ENCODE measurements at places on chromosomes 1 and 21.

- no peak for DNase-seq
Measured at GRCh38 chr1:78464449-78464891, 26.3 kb upstream of the PTGFR start.

GRCh38 chr1:208551633-208552320 is 307.6 kb upstream of the PLXNA2 start:
- DNase-seq = no peak

- DNase-seq = no peak
Measured at GRCh38 chr1:213277036-213277435, 226.0 kb downstream of the RPS6KC1 start.

GRCh38 chr21:36171336-36171735 is 14.7 kb downstream of the DOP1B start:
- no peak for DNase-seq

DNA sequence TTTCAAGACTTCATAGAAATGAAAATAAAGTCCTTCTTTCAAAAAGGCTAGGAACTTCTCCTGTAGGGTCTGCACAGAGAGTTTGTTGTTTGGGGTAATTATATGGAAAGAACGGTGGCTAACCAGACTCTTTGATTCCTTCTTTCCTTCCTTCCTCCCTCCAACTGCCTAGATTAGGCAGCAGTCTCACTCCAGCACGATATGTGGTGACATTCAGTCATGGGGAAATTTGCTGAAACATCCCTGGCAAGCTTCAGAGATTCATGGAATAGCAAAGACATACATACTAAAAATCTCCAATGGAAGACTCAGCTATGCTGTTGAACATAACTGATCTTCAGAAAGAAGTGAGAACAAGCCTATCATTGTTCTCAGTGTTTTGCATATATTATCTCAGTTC is 4.3 kb downstream of the NTMT2 start:
- no peak for DNase-seq

- DNase-seq = no peak
Measured at GRCh38 chr1:245615001-245615400, 460.2 kb downstream of the KIF26B start.

Measured in RCC 7860 (cell line).